Caco-2 (cell line): ENCODE measurements at places on chromosomes 2 and 18. TPM values are rescaled to one million over a fixed set of nuclear protein-coding genes. Genes with fewer than 3 reads are reported as not detected.
A peak's percentile ranks its signal among the peaks of the same experiment; 100 is the strongest.

TMEM17 gene
- total RNA-seq: 2.6 and 3.3 TPM in 2 replicates

PHLPP1 gene
- 20.1 and 20.5 TPM in 2 replicates for total RNA-seq

DNA sequence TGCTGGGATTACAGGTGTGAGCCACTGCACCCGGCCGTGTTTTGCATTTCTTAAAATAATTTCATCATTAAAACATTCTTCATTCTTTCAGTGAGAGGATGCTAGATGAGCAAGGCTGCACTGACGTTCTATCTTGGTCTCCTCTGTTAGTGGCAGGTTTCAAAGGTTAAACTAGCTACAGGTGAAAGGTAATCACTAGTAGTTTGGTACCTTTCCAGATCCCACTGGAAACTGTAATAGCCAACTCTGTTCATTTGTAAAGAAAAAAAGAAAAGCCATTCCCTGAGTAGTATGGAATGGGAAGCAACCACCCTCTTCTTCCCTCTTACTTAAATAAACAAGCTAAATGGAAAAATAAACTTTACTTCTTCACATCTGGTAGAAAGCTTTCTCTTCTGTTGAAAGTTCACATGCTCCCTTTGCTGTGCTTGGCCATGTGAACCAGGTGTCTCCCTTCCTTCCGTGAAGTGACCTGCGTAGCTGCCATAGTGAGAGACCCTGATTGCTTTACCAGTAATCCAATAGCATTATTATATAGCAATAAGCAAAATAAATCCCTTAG lies 94.0 kb downstream of the GREB1L start:
- no peak for DNase-seq

DNA sequence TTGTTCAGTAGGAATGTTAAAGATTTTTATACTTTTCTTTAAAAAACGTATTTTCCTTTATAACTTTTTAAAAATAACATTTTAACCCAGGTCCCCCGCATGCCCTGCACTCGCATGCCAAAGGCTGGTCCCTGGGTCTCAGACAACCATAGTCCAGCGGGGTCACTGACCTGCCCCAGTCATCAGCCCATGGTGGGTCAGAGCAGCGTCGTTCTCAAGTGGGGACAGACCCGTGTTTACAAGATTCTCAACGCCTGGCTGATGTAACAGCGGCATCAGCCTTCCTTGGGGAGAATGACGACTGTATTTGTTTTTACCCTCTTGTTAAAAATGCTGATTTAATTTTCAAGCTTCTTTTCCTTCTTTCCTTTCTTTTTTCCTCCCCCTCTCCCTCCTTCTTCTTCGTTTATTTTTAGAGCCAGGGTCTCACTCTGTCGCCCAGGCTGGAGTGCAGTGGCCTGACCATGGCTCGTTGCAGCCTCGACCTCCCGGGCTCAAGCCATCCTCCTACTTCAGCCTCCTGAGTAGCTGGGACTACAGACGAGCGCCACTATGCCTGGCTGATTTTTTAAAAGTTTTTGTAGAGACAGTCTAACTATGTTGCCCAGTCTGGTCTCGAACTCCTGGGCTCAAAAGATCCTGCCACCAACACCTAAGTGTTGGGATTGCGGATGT lies 1.0 kb upstream of the EFHD1 start:
- DNase-seq: no peak

DNA sequence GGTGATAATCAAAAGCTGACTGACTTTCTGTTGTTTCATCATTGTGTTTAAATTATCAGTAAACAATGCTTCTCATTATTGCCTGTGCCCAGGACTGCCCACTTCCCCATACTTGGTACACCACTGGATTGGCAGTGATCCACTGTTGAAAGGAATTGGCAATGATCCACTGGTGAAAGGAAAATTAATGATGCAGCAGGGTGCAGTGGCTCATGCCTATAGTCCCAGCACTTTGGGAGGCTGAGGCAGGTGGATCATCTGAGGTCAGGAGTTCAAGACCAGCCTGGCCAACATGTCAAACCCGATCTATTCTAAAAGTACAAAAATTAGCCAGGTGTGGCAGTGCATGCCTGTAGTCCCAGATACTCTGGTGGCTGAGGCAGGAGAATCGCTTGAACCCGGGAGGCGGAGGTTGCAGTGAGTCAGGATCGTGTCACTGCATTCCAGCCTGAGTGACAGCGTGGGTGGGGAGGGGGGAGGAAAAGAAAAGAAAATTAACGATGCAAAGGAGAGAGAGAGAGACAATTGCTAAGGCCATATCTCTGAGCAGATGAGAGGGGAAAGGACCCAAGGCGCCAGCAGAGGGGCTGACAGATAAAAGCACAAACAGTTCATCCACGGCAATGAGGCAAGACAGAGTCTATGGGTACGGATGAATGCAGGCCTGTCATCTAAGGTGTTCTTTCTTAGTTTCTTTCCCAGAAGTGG lies 10.2 kb upstream of the GTF2A1L start:
- DNase-seq: no peak

GRCh38 chr2:37635504-37636380 lies 35.7 kb downstream of the CDC42EP3 start:
- DNase-seq: no peak

GRCh38 chr2:64751286-64752260 lies 97.9 kb upstream of the SERTAD2 start:
- DNase-seq: peak; percentile 99

GRCh38 chr2:172710584-172711047 lies 25.0 kb upstream of the RAPGEF4 start:
- peak; percentile 59 for DNase-seq

GRCh38 chr2:128275498-128276045 lies 43.1 kb downstream of the HS6ST1 start:
- no peak for DNase-seq

DNA sequence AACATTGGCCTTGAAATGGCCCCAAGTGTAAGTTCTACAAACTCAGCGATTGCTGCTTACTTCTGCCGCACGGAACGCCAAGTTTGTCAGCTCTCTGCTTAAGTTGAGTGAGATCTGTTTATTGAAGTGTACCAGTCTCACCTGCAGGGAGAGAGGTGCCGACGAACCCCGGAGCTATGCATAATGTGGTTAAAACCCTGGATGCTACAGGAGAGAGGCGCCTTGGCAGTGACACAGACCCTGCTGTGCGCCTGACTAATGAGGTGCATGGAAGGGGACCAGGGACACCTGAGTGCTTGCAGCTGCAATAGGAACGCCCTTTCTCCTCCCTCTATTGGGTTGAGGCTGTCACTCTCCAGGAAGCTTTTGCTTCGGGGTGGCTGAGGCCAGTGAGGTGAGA lies 979 bp downstream of the SLC9A2 start:
- DNase-seq: peak; percentile 51
